Fibroblast of lung (primary cell): ENCODE measurements at places on chromosomes 12 and 14.

- no peaks in the 10 kb centered on the region for H3K36me3 ChIP-seq
- no peak overlapping the region for H3K4me3 ChIP-seq
Measured at GRCh38 chr14:46091819-46092218, 559.8 kb downstream of the RPL10L start.

GRCh38 chr14:68795597-68796417, 2.9 kb upstream of the ZFP36L1 start:
- no peaks in the 10 kb centered on the region for H3K27me3 ChIP-seq
- H3K4me1 ChIP-seq, result peaks cover 6% of the 10 kb centered on the region
- H3K4me3 ChIP-seq, result peak overlapping the region; percentile 75

GRCh38 chr12:18864900-18865561, 127.1 kb downstream of the CAPZA3 start:
- DNase-seq, result peak; percentile 64
- H3K27me3 ChIP-seq, result no peaks in the 10 kb centered on the region
- no peaks in the 10 kb centered on the region for H3K36me3 ChIP-seq
- peaks cover 7% of the 10 kb centered on the region for H3K4me1 ChIP-seq
- H3K27ac ChIP-seq, result no peak overlapping the region

DNA sequence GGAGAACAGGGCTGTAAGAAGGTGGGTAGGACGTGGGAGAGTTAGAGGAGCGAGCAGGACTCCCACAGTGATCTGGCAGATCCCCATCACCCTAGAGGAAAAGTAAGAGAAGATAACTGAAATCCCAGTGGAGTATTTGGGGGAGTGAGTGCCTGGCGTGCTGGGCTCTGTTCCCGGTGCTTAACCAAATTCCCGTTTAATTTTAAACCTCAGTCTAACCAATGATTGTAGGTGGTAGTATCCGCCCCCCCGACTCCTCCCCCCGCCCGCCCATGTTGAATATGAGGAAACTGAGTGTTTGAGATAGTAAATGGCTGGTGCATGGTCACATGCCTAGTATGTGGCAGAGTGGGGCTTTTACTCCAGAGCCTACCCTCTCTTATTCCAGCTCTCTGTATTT, 1.2 kb downstream of the TARBP2 start:
- H3K27ac ChIP-seq, result peak overlapping the region; percentile 93
- peaks cover 21% of the 10 kb centered on the region for H3K36me3 ChIP-seq
- no peaks in the 10 kb centered on the region for H3K27me3 ChIP-seq

GRCh38 chr12:103392722-103393121, 103.0 kb downstream of the C12orf42 start:
- no peak for DNase-seq
- H3K4me3 ChIP-seq, result no peak overlapping the region
- no peaks in the 10 kb centered on the region for H3K27me3 ChIP-seq
- H3K4me1 ChIP-seq, result no peaks in the 10 kb centered on the region
